ENCODE measurements at places on chromosomes 2 and 18. TPM values are rescaled to one million over a fixed set of nuclear protein-coding genes. Genes with fewer than 3 reads are reported as not detected.

GRCh38 chr2:46983065-46983801, 67.6 kb upstream of the MCFD2 start:
- H3K27me3 ChIP-seq = no peaks in the 10 kb centered on the region

NUP35 gene
- total RNA-seq = 62.4 TPM

DNA sequence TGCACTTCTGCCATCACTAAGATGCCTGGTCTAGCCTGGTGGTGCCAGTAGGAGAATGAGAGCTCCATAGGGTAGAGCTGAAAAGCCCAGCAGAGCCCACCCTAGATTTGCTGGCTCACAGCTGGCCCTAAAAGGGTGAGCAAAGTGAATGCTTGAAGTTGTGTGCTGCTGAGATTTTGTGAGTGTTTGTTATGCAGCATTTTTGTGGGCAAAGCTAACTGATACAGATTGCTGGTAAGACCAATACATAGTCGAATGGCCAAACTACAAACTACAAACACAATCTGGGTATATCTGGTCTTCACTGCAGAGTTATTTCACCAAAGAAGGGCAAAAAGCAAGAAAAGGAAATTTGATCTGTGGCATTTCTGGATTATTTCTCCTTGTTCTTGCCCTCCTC, 7.1 kb upstream of the AGAP1 start:
- no peaks in the 10 kb centered on the region for H3K36me3 ChIP-seq
- H3K27ac ChIP-seq = no peak overlapping the region
- no peaks in the 10 kb centered on the region for H3K27me3 ChIP-seq
- H3K4me1 ChIP-seq = no peaks in the 10 kb centered on the region

- DNase-seq = peak; percentile 63
- no peaks in the 10 kb centered on the region for H3K36me3 ChIP-seq
- H3K4me1 ChIP-seq = peaks cover 12% of the 10 kb centered on the region
- peak overlapping the region; percentile 71 for H3K4me3 ChIP-seq
- H3K27me3 ChIP-seq = no peaks in the 10 kb centered on the region
Observed at GRCh38 chr2:135742325-135742757, 686 bp downstream of the UBXN4 start.

DNA sequence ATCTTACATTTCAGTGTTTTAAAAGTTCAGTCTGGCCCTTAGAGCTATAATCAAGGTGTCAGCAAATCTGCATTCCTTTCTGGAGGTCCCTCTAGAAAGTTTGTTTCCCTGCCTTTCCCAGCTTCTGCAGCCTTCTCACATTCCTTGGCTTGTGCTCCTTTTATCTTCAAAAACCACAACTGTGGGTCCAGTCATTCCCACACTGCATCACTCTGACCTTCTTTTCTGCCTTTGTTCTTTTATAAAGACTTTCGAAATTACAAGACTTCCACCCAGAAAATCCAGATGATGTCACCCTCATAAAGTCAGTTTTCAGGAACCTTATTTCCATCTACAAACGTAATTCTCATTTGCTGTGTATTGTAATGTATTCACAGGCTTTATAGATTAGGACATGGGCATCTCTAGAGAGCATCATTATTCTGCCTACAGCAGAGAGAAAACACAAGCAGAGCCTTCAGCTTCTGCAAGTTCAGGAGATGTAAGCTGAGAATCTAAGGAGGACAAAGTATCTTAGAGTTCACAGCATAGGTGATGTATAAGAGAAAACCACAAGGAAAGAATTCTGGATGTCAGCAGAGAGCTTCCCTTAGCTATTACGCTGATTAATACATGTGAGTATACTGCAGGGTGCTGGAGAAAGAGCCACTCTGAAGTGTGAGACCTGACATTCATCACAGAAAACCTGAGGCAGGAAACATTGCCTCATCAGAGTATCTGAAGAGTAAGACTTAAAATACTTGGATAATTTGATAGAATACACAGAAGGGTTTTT, 1100.2 kb downstream of the CBLN2 start:
- H3K36me3 ChIP-seq = no peaks in the 10 kb centered on the region
- H3K27ac ChIP-seq = no peak overlapping the region
- no peak for DNase-seq

GRCh38 chr2:106159866-106160785, 34.0 kb downstream of the UXS1 start:
- H3K4me3 ChIP-seq = no peak overlapping the region
- no peak overlapping the region for H3K27ac ChIP-seq
- H3K4me1 ChIP-seq = peaks cover 29% of the 10 kb centered on the region
- DNase-seq = peak; percentile 34
- no peaks in the 10 kb centered on the region for H3K27me3 ChIP-seq
- peaks cover 13% of the 10 kb centered on the region for H3K36me3 ChIP-seq

GRCh38 chr2:231761735-231762134, 19.3 kb downstream of the PDE6D start:
- no peak overlapping the region for H3K4me3 ChIP-seq

- peak; percentile 47 for DNase-seq
- H3K27ac ChIP-seq = no peak overlapping the region
- H3K36me3 ChIP-seq = no peaks in the 10 kb centered on the region
- no peaks in the 10 kb centered on the region for H3K27me3 ChIP-seq
- H3K4me1 ChIP-seq = peaks cover 17% of the 10 kb centered on the region
- H3K4me3 ChIP-seq = no peak overlapping the region
Observed at GRCh38 chr18:45014047-45014501, 333.4 kb downstream of the SETBP1 start.

GRCh38 chr2:121064186-121064585, 220.8 kb downstream of the TFCP2L1 start:
- no peak for DNase-seq
- H3K4me1 ChIP-seq = 0 out of 2 replicates have a peak, but pooled peaks cover 4% of the 10 kb centered on the region
- H3K4me3 ChIP-seq = no peak overlapping the region
- no peaks in the 10 kb centered on the region for H3K36me3 ChIP-seq

METTL21A gene
- total RNA-seq = 92.8 TPM

DNA sequence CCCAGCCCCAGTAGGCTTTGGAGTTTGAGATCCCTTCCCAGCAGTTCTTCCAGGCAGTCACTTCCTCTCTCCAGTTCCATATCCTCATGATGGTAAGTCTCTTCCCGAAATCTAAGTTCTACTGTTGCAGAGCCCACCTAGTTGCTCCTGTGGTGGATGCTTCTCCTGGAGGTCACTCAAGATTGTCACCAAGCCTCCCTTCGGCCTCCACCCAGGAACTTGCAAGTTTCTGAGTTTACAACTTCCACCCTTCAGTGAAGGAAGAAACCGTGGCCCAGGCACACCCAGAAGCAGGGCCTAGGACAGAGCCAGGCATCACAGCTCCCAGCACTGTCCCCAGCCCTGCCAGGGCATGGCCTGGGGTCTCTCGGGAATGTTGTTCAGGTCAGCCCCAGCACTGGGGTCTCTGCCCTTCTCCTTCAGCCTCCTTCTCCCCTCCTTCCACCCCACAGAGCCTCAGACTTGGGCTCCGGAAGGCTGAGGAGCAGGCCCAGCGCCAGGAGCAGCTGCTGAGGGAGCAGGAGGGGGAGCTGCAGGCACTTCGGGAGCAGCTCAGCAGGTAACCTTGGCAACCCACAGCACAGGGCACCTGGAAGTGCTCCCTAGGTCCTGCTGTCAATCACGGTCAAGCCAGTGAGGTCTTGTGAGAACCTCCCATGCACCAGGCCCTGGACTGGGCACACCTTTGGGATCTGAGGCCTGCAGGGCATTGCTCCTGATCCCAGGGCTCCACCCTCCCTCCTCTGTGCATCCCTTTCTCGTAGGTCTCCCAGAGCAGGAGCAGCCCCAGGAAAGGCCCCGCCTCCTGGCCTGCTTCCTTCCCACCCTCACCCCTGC, 7.1 kb downstream of the RUFY4 start:
- no peak overlapping the region for H3K4me3 ChIP-seq
- no peaks in the 10 kb centered on the region for H3K4me1 ChIP-seq
- no peak overlapping the region for H3K27ac ChIP-seq
- no peaks in the 10 kb centered on the region for H3K36me3 ChIP-seq

- no peaks in the 10 kb centered on the region for H3K4me1 ChIP-seq
- no peak overlapping the region for H3K4me3 ChIP-seq
- H3K27me3 ChIP-seq = no peaks in the 10 kb centered on the region
- DNase-seq = no peak
- no peak overlapping the region for H3K27ac ChIP-seq
Observed at GRCh38 chr2:219836647-219837177, 209.3 kb downstream of the SLC4A3 start.

CD28 gene
- total RNA-seq = not detected

DNA sequence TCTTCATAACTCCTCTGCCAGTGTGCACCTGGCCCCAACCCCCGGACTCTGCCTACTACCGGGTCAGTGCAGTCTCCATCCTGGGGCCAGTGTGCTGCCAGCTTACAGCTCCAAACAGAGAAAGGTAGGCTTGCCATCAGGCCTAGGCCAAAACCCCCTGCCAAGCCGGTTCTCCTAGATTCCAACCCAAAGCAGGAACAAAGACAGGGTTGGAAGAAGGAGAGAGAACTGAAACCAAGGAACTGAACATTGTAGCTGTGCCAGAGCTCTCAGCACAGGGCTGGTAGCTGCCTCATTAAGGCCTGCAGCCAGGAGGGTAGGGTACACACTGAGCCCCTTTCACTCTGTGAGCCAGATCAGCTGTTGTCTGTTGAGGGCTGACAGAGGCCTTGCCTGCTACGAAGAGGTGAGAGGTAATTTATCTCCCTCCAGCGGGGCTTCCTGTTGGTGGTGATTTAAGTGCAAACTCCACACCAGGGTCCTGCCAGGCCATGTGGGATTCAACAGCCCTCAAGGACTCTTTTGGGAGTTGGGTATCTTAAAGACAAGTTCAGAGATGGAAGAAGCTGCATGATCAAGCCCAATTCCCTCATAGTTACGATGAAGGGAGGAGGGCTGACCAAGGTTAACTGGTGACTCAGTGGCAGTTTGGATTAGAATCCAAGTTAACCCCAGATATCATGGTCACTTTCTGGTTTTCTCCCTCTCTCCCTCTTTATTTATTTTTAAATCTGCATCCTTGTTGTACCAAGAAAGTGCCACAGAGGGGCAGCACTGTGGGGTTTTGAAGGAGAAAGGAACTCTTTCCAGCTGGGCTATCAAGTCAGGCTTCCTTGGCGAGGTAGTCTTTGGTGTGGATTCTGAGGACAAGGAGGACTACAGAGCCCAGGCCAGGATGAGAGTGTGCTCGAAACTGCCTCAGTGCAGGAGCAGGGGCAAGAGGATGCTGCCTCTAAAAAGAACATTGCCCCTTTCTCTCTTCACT, 48.1 kb downstream of the CYRIA start:
- DNase-seq = peak; percentile 76
- no peak overlapping the region for H3K27ac ChIP-seq
- no peaks in the 10 kb centered on the region for H3K36me3 ChIP-seq
- H3K27me3 ChIP-seq = no peaks in the 10 kb centered on the region
- H3K4me1 ChIP-seq = no peaks in the 10 kb centered on the region

- DNase-seq = no peak
- H3K4me1 ChIP-seq = no peaks in the 10 kb centered on the region
- no peaks in the 10 kb centered on the region for H3K27me3 ChIP-seq
- H3K4me3 ChIP-seq = no peak overlapping the region
- H3K36me3 ChIP-seq = no peaks in the 10 kb centered on the region
Observed at GRCh38 chr2:19810148-19810547, 91.6 kb downstream of the TTC32 start.

GRCh38 chr2:113183703-113184102, 9.9 kb downstream of the PSD4 start:
- 0 out of 2 replicates have a peak, but pooled peaks cover 3% of the 10 kb centered on the region for H3K4me1 ChIP-seq
- H3K27ac ChIP-seq = no peak overlapping the region
- no peaks in the 10 kb centered on the region for H3K27me3 ChIP-seq
- H3K36me3 ChIP-seq = no peaks in the 10 kb centered on the region
- H3K4me3 ChIP-seq = no peak overlapping the region
- DNase-seq = no peak

ARHGEF33 gene
- total RNA-seq = 0.10 TPM

SERPINB12 gene
- total RNA-seq = not detected

DNA sequence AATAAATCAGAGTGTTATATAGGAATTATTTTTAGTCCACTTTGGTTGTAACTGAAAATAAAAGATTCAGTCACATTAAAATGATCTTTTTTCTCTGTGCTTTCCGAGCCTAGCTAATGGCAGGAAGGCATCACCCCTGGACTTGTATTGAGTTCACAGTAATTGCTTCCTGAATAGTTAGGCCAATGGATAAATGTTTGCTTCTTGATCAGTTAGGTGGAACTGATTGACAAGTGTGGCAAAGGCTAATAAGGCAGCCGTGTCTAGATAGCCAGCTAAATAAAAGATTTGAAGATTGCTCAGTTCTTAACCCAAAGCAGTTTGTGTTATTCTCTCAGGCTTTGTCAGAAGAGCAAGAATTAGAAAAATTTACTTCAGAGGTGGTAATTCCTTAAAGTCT, 20.8 kb downstream of the FAM171B start:
- no peaks in the 10 kb centered on the region for H3K27me3 ChIP-seq
- H3K4me1 ChIP-seq = peaks cover 61% of the 10 kb centered on the region
- H3K4me3 ChIP-seq = no peak overlapping the region
- H3K36me3 ChIP-seq = no peaks in the 10 kb centered on the region

- H3K27me3 ChIP-seq = no peaks in the 10 kb centered on the region
- no peaks in the 10 kb centered on the region for H3K4me1 ChIP-seq
- H3K27ac ChIP-seq = no peak overlapping the region
- no peak for DNase-seq
- no peaks in the 10 kb centered on the region for H3K36me3 ChIP-seq
- no peak overlapping the region for H3K4me3 ChIP-seq
Observed at GRCh38 chr18:39329496-39330275, 1764.1 kb upstream of the CELF4 start.

GRCh38 chr2:231525248-231526163, 4.7 kb downstream of the NMUR1 start:
- no peak for DNase-seq
- no peak overlapping the region for H3K4me3 ChIP-seq
- H3K4me1 ChIP-seq = no peaks in the 10 kb centered on the region
- H3K36me3 ChIP-seq = no peaks in the 10 kb centered on the region
- no peak overlapping the region for H3K27ac ChIP-seq

DNA sequence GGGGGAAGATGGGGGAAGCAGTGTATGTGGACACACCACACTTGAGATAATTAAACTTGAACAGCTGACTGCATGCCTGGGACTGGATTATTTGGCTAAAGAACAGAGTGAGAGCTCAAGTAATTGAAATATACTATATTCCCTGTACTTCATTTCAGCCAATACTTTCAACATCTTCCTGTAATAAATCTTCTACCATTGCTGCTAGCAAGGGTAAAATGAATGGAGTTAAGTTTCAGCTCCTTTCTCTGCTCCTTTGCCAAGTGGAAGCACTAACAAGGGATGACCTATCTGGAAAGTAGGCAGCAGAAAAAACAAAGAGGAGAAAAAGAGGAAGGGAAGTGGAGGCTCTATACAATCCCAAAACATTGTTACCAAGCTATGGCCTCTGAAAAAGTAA, 50.9 kb downstream of the MMADHC start:
- no peaks in the 10 kb centered on the region for H3K27me3 ChIP-seq
- no peaks in the 10 kb centered on the region for H3K36me3 ChIP-seq
- no peak for DNase-seq
- H3K4me3 ChIP-seq = no peak overlapping the region
- no peaks in the 10 kb centered on the region for H3K4me1 ChIP-seq

REEP1 gene
- total RNA-seq = 1.6 TPM

HJURP gene
- total RNA-seq = 49.2 TPM

- H3K4me1 ChIP-seq = no peaks in the 10 kb centered on the region
- no peaks in the 10 kb centered on the region for H3K27me3 ChIP-seq
- H3K27ac ChIP-seq = no peak overlapping the region
- H3K36me3 ChIP-seq = no peaks in the 10 kb centered on the region
- DNase-seq = no peak
Observed at GRCh38 chr18:7990670-7991069, 423.6 kb downstream of the PTPRM start.
